OCI-LY7 (cell line): ENCODE measurements at places on chromosomes 5 and 9. TPM values are rescaled to one million over a fixed set of nuclear protein-coding genes. Genes with fewer than 3 reads are reported as not detected.

The GRM6 gene
- not detected in 2 replicates for total RNA-seq

GRCh38 chr5:65262649-65263059 lies 219.1 kb downstream of the ADAMTS6 start:
- DNase-seq = no peak

DNA sequence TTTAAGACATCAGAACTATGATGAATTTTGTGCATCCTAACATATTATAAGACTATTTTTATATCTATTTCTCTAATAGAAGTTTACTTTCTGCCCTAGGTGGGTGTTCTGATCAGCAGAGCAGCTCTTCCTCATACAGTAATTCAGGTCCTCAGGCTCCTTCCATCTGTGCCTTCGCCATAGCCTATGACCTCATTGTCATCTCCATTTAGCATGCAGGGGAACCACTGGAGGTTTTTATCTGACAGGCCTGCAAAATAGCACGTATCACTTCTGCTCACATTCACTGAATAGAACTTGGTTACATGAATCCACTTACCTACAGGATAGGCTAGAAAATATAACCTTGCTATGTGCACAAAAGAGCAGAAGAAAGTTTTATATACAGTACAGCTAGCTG lies 159.4 kb upstream of the CCNH start:
- DNase-seq = no peak

DNA sequence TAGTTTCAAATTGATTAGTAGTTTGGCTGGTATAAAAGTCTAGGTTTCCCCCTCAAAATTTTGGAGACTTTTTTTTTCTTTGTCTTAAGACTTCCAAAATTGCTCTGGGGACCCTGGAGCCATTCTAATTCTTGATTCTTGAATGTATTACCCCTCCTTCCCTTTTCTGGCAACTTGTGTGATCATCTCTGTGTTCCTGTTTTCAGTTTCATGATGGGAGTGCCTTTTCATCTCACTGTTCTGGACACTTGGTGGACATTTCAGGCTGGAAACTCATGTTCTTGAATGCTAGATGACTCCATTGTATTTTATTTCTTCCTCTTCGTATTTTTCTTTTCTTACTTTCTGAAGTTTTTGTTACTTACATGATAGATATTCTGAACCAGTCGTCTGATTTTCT lies 57.3 kb upstream of the LRRC70 start:
- DNase-seq = peak; percentile 7

- no peak for DNase-seq
Measured at GRCh38 chr5:115720888-115721287, 95.1 kb upstream of the TMED7 start.

DNA sequence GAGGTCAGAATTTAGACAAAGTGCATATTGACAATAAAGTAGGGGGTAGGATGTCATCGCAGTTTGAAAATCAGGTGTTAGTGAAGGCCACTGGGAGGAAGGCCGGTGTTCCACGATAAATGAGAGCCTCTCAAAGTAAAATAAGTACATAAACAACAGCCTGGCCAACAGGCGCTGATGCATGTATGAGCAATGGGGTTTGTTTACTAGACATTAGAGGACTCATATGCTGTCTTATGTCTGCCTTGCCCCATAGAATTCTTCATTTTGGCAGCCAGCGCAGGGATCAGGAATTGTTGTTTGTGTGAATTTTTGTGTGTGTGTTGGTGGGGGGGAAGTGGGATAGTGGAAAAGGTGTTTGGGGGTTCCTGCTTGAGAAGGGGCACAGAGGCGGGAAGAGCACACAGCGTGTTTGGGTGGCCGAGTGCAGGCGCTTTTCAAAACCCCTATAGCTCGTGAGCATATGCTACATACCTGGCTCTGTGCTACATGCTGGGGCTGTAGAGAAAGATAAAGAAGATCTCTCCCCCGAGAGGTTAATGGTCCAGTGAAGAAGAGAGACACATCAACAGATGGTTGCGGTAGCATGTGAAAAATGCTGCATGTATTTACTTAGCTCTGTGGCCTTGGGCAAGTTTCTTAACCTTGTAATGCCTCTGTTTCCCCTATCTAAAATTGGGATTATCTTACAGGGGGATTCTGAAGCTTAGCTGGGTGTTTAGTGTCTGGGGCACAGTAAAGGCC lies 11.5 kb downstream of the SNX30 start:
- DNase-seq = no peak

GRCh38 chr9:111233963-111234362 lies 96.1 kb downstream of the OR2K2 start:
- no peak for DNase-seq

- no peak for DNase-seq
Measured at GRCh38 chr5:91263898-91264297, 119.2 kb downstream of the ARRDC3 start.

GRCh38 chr5:102722931-102723330 lies 32.2 kb upstream of the PAM start:
- no peak for DNase-seq

- DNase-seq = no peak
Measured at GRCh38 chr5:29005386-29005785, 1967.0 kb upstream of the CDH9 start.
